Right lobe of liver (tissue), 6 donors: ENCODE measurements at places on chromosomes 1 and 21. TPM values are rescaled to one million over a fixed set of nuclear protein-coding genes. Genes with fewer than 3 reads are reported as not detected.

DNA sequence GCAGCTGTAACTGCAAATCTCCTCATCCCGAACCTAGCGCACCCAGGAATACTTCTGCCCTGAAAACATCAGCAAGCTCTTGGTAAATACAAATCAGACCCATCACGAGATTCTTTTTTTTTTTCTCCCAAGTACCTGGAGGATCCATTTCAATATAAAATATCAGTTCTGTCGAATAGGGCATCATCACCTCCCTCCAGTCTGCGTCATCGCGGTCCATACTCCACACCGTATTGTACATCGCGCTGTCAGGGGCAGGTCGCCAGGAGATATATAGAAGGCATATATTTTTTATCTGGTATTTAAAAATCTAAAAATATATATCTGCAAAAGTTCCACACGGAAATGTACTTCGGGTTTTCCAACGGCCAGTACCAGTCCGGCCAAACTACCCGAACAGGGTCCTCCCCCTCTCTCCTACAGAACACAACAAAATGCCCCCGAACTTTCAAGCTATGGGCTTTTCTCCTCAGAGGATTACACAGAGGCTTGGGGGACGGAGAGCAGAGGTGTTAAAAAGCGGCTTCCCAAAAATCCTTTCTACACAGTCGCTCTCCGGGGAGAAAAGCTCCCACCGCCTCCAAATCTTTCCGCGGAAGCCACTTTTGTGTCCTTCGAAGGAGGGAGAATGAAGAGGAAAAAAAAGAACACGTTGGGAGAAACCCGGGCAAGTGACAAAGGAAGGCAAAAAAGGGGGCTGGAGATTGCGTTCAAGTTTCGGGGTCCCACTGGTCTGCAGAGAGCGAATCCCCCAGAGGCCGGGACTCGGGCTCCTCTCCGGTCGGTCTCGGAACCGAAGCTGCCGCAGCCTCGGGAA is 509 bp downstream of the PIK3R3 start:
- DNase-seq = no peak

DNA sequence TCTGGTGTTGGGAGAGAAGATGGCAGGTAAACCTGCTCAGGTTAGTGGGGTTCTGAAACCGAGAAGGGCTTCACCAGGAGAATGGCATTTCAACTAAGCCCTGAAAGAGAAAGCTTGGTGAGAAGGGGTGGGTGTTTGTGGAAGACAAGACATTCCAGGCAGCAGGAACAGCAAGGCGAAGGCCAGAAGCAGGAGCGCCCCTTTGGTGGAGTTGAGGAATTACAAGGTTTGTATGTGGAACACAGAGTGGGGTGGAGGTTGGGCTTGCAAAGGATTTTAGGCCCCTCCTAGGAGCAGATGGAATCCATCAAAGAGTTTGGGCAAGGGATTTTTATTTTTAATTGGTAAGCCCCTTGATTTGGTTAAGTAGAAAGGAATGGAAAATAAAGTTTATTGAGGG is 24.8 kb upstream of the ELOA start:
- DNase-seq = no peak

GRCh38 chr1:3677484-3677883 is 25.2 kb downstream of the TP73 start:
- no peak for DNase-seq

- DNase-seq = no peak
Observed at GRCh38 chr1:162571696-162572095, 10.2 kb downstream of the UAP1 start.

The ACBD3 gene
- total RNA-seq = 14.6 TPM

The DNM3 gene
- 0.37 TPM for total RNA-seq

The VWA5B1 gene
- total RNA-seq = not detected

The AKR1A1 gene
- total RNA-seq = 308 TPM

The HCRTR1 gene
- not detected for total RNA-seq

The MTARC2 gene
- total RNA-seq = 43.7 TPM

The EDEM3 gene
- 34.0 TPM for total RNA-seq
